ENCODE measurements at places on chromosomes 6 and 20. TPM values are rescaled to one million over a fixed set of nuclear protein-coding genes. Genes with fewer than 3 reads are reported as not detected.

Gene BPIFB4
- not detected for total RNA-seq

Gene SLC32A1
- not detected for total RNA-seq

Gene KCNQ5
- not detected for total RNA-seq

Gene C2
- 3.1 TPM for total RNA-seq

Gene PBOV1
- total RNA-seq: not detected

Gene LINC00237
- not detected for total RNA-seq

Gene MLN
- total RNA-seq: not detected

DNA sequence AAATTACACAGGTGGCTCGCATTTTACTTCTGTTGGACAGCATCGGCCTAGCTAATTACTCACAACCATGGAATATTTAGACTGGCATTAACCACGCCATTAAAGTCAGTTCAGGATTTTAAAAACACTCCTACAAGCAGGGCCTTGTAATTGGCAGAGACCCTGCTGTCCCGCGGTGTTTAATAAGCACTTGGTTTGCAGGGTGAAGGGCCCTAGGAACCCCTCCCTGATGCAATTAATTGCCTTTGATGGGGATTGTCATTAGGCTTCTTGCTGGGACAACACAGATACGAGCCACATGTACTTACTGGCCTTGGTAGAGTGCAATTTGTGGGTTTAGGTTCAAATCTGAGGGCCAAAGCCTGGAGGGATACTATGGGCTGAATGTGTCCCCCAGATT lies 7.8 kb upstream of the VSTM2L start:
- H3K27ac ChIP-seq: no peak overlapping the region
- no peaks in the 10 kb centered on the region for H3K4me1 ChIP-seq
- no peaks in the 10 kb centered on the region for H3K36me3 ChIP-seq
- H3K27me3 ChIP-seq: peaks cover 10% of the 10 kb centered on the region
- no peak for DNase-seq
- H3K4me3 ChIP-seq: no peak overlapping the region

DNA sequence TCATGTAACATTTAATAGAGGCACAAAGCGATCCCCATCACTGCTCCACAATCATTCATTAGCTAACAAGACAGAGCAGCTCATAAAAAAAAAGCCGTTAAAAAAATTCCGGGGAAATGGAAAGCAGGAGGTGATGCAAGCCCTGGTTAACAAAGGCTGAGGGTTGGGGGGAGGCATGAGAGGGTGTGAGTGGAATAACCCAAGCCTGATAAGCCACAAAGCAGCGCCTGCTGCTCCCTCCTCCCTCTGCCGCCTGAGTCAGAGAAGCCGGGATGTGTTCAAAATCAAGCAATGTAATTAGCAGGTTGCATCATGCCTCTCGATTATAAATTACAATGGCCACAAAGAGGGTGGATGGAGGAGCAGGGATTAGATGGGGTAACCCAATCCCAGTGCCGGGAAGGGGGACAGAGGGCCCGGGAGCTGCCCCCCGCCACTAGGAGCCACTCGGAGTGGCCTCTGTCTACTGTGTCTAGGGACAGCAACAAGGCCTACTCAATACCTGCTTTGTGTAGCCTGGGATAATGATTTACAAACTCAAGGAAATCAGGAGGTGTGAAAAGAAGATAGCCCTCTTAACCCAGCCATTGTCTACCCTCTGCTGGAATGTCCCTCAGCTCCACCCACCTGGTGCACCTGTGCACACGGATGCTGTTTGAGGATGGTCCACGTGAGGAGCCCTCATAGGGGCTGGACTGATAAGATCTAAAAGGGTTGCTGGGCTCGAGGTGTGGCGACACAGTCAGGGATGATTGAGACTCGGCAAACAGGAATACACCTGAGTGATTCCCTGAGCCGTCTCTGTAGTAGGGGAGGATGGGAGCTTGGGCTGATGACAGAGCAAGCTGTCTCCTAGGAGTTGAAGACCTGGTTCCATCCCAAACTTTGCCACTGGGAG lies 156.9 kb downstream of the VEGFA start:
- H3K36me3 ChIP-seq: no peaks in the 10 kb centered on the region
- no peaks in the 10 kb centered on the region for H3K27me3 ChIP-seq
- peaks cover 13% of the 10 kb centered on the region for H3K4me1 ChIP-seq
- no peak overlapping the region for H3K4me3 ChIP-seq
- DNase-seq: peak; percentile 72
- no peak overlapping the region for H3K27ac ChIP-seq

DNA sequence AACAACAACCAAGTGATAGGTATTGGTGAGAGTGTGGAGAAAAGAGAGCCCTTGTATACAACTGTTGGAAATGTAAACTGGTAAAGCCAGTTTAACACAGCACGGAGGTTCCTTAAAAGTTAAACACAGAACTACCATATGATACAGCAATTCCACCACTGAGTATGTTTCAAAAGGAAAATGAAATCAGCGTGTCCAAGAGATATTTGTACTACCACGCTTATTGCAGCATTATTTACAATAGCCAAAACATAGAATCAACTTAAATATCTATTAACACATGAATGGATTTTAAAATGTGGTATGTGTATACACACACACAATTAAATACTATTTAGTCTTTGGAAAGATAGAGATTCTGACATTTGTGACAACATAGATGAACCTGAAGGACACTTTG lies 1.1 kb downstream of the PTCHD4 start:
- peak overlapping the region; percentile 4 for H3K4me3 ChIP-seq
- H3K27ac ChIP-seq: peak overlapping the region; percentile 0
- peaks cover 8% of the 10 kb centered on the region for H3K4me1 ChIP-seq
- no peak for DNase-seq
- H3K27me3 ChIP-seq: no peaks in the 10 kb centered on the region
- no peaks in the 10 kb centered on the region for H3K36me3 ChIP-seq

DNA sequence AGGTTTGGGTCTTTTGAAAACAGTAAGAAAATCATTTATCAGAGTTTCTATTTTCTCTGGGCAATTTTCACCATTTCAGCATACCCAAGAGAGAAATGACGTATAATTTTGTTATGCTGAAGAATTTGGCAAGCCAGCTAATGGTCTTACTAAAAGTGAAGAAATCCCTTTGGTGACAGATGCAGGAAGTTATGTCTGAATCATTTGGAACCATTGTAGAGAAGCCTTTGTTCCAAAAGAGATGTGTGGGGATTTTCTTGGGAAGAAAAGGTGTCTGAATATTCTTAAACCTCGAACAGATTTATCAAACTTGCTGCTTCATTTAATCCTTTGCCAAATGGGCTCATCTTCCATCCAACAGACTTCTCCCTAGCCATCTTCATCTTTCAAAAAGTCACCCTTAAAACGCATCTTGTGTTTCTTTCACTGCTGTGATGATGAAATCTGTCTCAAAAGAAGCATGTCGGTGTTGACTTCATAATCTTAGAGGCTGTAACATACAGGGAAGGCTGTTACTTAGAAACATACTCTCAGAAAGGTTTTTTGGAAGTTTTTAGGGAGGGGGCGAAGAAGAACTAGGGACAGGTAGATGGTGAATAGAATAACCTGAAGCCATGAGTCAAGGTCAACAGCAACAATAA lies 39.5 kb downstream of the CITED2 start:
- no peak for DNase-seq
- no peaks in the 10 kb centered on the region for H3K4me1 ChIP-seq
- no peaks in the 10 kb centered on the region for H3K27me3 ChIP-seq

DNA sequence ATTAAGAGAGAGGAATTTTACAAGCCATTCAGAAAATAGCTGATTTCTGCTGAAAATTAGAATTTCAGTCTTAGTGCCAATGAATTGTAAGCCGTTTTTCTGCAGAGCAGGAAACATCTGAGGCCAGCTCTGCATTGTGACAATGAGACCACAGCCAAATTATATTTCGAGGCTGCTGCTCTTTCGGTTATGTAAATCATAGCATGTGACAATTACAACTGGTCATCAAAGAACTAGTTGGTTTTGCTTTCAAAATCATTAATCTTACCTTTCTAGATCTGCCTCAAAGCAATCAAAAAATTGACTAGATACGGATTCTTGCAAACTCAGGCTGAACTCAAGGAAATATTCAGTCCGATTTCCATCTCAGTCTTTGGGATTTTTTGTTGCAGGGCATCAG lies 33.4 kb upstream of the INSM1 start:
- no peak overlapping the region for H3K4me3 ChIP-seq
- H3K4me1 ChIP-seq: no peaks in the 10 kb centered on the region
- H3K27ac ChIP-seq: no peak overlapping the region
- H3K36me3 ChIP-seq: no peaks in the 10 kb centered on the region
- DNase-seq: no peak

DNA sequence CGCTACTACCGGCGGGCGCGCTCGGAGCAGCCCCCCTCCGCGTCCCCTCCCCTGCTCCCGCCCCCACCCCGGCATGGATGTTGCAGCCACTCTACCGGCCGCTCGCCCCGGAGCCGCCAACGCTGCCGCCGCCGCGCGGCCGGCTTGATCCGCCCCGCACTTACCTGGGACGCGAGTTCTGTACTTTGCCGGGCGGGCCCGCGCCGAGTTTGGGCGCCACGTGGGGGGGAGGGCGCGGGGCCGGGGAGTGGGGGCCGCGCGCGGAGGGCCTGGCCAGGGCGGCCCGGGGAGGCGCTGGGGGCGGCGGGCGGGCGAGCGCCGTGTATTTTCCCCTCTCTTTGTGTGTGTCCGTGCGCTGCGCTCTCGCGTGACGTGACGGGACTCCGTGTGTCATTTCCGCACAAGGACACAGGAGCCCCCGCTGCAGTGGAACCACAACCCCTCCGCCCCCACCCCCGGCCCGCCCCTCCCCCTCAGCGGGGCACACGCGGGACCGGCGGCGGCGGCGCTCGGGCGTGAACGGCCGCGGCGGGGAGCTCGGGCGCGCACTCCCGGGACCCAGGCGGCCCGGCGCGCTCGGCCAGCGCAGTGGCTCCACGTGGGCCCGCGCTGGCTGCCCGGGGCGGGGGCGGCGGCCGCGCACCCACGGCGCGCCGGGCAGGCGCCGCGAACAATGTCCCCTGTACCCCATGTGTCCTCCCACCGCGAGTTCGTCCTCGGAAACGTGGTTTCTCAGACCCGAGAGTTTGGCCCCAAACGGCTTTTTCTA lies at the start of gene BEND3:
BEND3 (minus strand) TSS at position 590 of the 769 bp plus-strand sequence. CDS start 16,230 bp downstream, outside the sequence.
- H3K27me3 ChIP-seq: no peaks in the 10 kb centered on the region
- peaks cover 18% of the 10 kb centered on the region for H3K4me1 ChIP-seq
- H3K27ac ChIP-seq: peak within 1 kb of the TSS; percentile 83
- peak within 1 kb of the TSS; percentile 53 for H3K4me3 ChIP-seq

GRCh38 chr6:162726947-162727321 lies 632 bp downstream of the PRKN start:
- DNase-seq: no peak
- no peak overlapping the region for H3K27ac ChIP-seq
- peaks cover 9% of the 10 kb centered on the region for H3K4me1 ChIP-seq
- no peaks in the 10 kb centered on the region for H3K36me3 ChIP-seq
- H3K4me3 ChIP-seq: peak overlapping the region; percentile 43

GRCh38 chr20:50203951-50204937 lies 13.6 kb downstream of the CEBPB start:
- no peaks in the 10 kb centered on the region for H3K36me3 ChIP-seq
- H3K4me1 ChIP-seq: no peaks in the 10 kb centered on the region
- no peak overlapping the region for H3K4me3 ChIP-seq
- no peak for DNase-seq
- no peak overlapping the region for H3K27ac ChIP-seq
- no peaks in the 10 kb centered on the region for H3K27me3 ChIP-seq

DNA sequence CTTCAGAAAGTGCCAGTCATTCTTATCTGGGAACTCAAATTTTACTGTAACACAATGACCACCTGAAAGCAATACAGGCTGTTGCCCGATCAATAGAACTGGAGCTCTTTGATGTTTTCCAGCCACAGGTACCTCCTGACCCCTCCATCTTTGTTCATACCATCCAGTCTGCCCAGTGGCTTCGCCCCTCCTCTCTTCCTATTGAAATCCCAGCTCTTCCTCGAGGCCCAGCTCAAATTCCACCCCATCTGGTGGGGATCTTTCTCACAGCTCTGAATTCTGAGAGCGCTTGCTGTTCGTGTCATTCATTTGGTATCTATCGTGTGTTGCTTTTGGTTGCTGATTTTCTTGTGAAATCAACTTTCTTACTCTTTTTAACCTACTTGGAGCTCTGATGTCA lies 87.9 kb upstream of the CNKSR3 start:
- no peaks in the 10 kb centered on the region for H3K36me3 ChIP-seq
- H3K27me3 ChIP-seq: no peaks in the 10 kb centered on the region
- H3K27ac ChIP-seq: no peak overlapping the region
- no peak overlapping the region for H3K4me3 ChIP-seq
- H3K4me1 ChIP-seq: no peaks in the 10 kb centered on the region

- H3K27me3 ChIP-seq: no peaks in the 10 kb centered on the region
- peaks cover 31% of the 10 kb centered on the region for H3K4me1 ChIP-seq
- H3K4me3 ChIP-seq: no peak overlapping the region
- no peaks in the 10 kb centered on the region for H3K36me3 ChIP-seq
These were observed 38.3 kb downstream of the NINL start for GRCh38 chr20:25547063-25547462.

GRCh38 chr6:136646377-136646776 lies 96.2 kb upstream of the MAP7 start:
- no peaks in the 10 kb centered on the region for H3K27me3 ChIP-seq
- peaks cover 3% of the 10 kb centered on the region for H3K4me1 ChIP-seq
- H3K27ac ChIP-seq: no peak overlapping the region
